Renal cortex interstitium (tissue), 15 donors: ENCODE measurements at places on chromosomes 1 and 21.
A peak's percentile ranks its signal among the peaks of the same experiment; 100 is the strongest.

DNA sequence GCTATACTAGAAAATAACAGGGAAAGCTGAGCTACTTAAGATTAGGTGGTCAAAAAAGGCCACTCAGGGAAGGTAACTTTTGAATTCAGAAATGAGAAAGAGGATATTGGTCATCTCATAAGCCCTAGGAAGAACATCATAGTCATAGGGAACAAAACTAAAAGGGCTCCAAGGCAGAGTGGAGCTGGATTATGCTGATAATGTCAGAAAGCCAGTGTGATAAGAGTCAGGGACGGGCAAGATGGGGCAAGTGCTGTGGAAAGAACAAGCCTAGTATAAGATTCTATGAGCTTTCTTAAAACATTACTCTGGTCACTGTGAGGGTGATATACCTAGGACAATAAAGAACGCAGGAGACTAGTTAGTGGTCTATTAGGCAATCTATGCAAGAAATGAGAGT, 106.6 kb downstream of the DUSP10 start:
- no peak for DNase-seq

DNA sequence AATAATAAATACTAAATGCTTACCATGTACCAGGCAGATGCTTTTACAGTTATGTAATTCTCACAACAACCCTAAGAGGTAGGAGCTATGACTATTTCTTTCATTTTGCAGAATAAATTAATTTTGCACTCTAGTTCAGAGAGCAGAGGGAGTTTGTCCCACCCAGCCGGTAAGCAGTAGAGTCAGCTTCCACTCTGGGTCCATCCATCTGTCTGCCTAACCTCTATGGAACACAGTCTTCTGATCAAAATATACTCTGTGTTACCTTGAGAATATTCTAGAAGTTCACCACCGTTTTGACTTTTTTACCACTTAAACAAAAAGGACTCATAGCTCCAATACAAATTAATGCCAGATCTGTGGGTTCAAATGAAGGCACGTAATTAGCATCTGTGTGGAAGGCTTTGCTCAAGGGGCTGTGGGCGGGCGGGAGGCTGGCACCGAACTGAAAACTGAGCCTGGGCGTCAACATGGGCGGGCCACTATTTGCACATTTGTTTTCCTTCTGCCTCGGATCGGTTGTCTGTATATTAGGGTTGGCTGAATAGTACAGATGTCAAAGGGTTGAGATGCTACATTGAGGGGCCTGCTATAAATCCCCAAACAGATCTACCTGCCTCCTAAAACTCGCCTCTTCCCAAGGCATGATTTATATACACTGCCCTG, 33.1 kb upstream of the LMO4 start:
- DNase-seq: no peak

GRCh38 chr1:167674156-167674555, 44.1 kb downstream of the RCSD1 start:
- no peak for DNase-seq

DNA sequence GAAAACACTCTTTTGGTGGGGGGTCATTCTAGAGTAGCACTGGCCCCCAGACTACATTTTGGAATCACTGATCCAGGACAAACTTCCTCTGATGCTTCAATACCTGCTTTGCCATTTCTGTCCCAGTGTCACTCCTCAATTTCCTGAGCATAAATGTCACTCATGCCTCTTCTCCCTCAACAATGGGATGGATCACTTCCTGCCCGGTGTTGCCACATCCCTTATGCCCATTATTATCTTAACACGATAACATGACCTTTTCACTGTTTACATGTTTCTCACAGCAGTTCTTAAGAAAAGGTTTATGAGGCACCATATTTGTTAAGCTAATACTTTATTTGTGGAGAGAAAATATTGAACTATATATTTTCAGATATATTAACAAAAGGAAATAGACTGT, 3.9 kb upstream of the ITLN1 start:
- no peak for DNase-seq

DNA sequence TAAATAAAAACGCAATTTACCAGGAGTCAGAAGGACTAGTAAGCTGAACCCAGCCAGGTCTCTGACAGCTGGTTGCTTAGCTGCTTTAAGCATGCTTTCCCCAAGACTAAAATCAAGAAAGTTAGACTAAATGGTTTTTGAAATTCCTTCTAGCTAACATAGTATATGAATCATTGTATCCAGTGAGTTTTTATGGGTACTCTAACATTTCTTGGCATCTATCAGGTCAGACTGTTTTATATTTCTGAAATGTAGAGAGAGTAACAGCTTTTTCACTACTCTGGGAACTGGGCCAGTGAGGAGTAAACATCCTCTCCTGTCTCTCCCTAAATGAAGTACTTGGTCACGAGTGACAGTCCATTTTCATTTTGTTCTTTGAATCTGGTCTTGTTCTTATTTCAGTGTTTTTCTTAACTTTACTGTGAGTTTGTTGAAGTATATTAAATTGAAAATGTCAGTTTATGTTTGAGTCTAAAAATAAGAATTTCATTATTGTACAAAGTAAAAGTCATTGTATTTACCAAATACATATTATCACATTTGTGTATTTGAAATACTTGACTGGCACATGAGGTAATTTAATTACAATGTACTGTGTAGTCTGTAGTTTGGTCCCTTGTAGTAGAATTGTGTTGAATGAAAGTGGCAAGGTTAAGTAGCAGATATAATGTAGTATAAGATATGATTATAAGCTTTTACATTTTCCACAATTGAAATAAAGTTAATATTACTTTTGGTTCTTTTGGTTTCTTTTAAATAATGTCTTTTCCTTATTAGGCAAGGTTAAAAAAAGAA, 47.6 kb downstream of the PKN2 start:
- DNase-seq: peak; percentile 1

GRCh38 chr1:203475012-203475981, at the start of gene PRELP:
TSS of gene PRELP (plus strand) at chr1:203475806. CDS start at chr1:203483185, 7,379 bp downstream.
- no peak for DNase-seq

GRCh38 chr1:151661751-151662150, 49.9 kb downstream of the SNX27 start:
- DNase-seq: no peak

DNA sequence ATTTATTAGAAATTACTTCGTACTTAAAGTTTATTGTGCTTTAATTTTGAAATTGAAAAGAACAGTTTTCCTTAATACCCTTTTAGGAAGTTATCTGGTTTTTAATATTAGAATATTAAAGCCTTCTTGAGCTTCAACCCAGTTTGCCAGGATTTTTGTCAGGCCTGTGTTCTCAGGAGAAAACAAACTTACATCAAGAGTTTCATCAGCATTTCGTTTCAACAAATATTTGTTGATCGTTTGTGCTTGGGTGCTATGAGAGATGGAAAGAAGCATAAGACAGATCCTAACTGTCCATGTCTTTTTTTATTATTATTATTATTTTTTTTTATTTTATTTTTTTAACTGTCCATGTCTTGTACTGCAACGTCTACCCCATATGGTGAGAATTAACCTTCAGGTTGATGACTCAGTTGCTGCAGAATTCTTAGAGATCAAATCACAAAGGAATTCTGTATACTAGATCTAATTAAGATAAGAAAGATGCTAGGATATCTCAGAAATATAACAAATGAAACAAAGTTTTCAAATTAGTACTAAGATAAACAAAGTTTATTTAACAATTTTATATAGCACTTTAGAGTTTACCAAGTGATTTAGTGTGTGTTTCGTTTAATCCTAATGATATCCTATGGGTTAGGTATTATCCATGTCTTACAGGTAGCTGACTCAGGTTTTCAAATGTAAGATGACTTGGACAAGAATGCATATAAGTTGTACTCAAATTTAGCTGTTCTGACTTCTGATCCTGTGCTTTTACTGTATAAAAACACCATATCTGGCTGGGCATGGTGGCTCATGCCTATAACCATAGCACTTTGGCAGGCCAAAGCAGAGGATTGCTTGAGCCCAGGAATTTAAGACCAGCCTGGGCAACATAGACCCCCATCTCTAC, 14.3 kb downstream of the FBXO28 start:
- DNase-seq: no peak

- DNase-seq: no peak
Observed at GRCh38 chr1:16605532-16606505, 7.5 kb downstream of the NBPF1 start.

DNA sequence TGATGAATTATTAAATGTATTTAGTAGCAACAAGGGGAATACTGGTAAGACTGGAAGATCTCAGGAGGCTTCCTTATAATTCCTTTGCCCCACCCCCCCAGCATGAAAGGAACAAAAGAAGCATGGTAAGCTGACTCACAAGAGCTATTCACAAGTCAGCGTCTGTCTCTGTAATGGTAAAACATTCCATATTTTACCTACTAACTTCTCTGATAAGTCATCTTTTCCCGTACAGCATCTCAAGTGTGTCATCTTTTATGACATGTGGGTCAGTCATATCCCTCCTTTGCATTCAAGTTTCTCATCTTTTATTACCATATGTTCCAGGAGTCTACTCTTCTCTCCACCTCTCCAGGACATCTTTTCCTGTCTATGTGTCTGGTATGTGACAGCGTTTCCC, 241.3 kb downstream of the PLA2G4A start:
- DNase-seq: no peak

DNA sequence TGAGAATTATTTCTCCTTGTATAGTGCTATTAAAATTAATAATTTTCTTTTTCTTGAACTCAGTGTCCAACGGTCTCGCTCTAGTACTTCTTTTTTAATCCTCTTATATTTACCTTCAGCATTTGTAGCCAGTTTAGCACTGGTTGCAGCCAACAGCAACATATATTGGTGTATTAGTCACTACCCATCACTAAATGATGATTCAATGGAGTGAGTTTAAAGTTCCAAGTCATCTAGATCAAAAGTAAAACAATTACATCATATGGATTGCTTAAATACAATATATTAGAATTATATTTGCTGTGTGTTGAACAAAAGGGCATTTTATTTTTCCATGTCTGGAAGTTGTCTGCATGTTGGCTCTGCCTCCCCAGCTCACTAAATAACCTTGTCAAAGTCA, 591.8 kb downstream of the ADGRL2 start:
- DNase-seq: no peak

DNA sequence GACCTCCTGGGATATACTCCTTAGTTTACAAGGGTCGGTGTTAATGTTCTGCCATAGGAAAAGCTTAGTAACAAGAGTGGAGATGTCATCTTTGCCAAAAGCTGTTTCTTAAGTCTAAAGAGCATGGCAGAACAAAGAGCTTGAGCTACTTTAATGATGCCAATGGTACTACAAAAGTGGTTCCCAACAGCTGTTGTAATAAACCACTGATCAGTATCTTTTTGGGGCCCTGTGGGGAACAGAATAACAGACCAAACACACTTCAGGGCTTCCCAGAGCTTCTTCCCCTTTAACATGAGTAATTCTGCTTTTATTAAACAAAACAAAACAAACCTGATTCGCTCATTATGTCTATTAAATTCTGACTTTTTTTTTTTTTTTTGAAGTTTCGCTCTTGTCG, 116.3 kb downstream of the NCAM2 start:
- no peak for DNase-seq

DNA sequence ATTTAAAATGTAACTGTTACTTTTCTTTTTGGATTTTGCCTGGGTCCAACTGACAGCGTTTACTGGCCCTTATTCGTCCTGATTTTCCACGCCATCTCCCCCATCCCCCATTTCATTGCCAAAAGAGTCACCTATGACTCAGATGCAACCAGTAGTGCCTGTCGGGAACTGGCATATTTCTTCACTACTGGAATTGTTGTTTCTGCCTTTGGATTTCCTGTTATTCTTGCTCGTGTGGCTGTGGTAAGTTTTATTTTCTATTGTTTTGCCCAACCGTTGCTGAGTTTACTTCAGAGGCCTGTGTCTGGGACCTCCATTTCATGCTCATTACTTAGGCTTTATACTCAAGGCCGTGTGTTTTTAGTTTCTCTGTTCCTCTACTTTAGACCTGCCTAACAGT, 9.3 kb downstream of the LEPR start:
- no peak for DNase-seq

DNA sequence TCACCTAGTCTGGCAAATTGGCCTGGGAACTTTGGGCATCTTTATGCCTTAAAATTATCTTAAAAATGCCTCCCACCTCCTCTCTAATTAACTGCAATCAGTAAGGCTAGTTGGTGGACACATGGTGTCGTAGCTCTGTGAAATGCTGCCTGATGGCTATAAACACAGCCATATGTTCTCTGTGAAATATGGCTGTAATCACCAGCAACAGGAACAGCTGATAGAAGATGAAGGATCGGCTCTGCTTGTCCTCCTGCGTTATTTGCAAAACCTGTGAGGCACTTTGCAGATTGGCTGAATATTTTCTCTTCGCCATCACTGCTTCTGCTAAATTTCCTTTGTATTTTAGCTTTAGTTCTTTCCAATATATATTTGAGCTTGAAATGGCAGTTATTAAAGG, 419.6 kb downstream of the RWDD3 start:
- DNase-seq: no peak

- DNase-seq: no peak
Observed at GRCh38 chr1:186534401-186534800, 73.5 kb upstream of the PDC start.

DNA sequence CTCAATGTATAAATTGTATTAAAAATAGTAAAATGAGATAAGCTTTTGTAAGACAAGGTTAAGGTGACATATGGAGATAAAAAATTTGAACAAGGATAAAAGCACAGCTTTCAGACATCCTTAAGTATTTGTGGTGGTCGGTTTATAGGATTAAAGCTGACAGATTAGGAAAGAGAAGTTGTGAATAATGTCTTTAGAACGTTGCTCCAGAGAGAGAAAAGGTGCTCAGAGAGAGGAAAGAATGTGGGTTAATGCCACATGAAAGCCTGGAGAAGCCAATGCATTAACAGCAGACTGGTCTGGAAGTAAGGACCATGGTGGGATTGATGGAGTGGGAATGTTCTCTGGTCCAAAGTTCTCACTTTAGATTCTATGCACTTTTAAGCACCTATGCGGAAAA, 44.8 kb downstream of the ATP6V1G3 start:
- no peak for DNase-seq

- DNase-seq: no peak
Observed at GRCh38 chr1:31523012-31523411, 53.3 kb upstream of the TINAGL1 start.

- DNase-seq: no peak
Observed at GRCh38 chr1:45929257-45929687, 125.9 kb downstream of the MAST2 start.

- no peak for DNase-seq
Observed at GRCh38 chr1:234529950-234530237, 50.9 kb upstream of the TARBP1 start.

GRCh38 chr1:211292411-211292810, 33.2 kb downstream of the RCOR3 start:
- DNase-seq: no peak

GRCh38 chr1:110007046-110007830, 22.7 kb downstream of the AHCYL1 start:
- DNase-seq: no peak

GRCh38 chr1:197519741-197520334, 251.8 kb downstream of the CRB1 start:
- no peak for DNase-seq
